ENCODE measurements at places on chromosomes 4 and X. TPM values are rescaled to one million over a fixed set of nuclear protein-coding genes. Genes with fewer than 3 reads are reported as not detected.

Gene KIAA0232
- total RNA-seq: 20.0 TPM

Gene MSX1
- 2.1 TPM for total RNA-seq

Gene DUSP21
- total RNA-seq: not detected

Gene SLC9A7
- total RNA-seq: 4.8 TPM

Gene LETM1
- total RNA-seq: 31.3 TPM

Gene PCDH7
- 30.1 TPM for total RNA-seq

Gene CEP135
- 1.6 TPM for total RNA-seq

Gene PABPC4L
- total RNA-seq: 0.50 TPM

Gene SMR3B
- total RNA-seq: not detected

Gene CXorf65
- total RNA-seq: not detected

Gene DCAF12L2
- not detected for total RNA-seq

Gene RBMXL3
- not detected for total RNA-seq

Gene STOX2
- total RNA-seq: 0.20 TPM

Gene TBX22
- 0.31 TPM for total RNA-seq

Gene EDA2R
- 13.2 TPM for total RNA-seq

Gene HSFX1
- 0.56 TPM for total RNA-seq

Gene KLHL5
- 31.6 TPM for total RNA-seq

Gene CYSLTR1
- total RNA-seq: not detected

Gene GC
- total RNA-seq: not detected

Gene ZC4H2
- total RNA-seq: 6.6 TPM

Gene NR3C2
- total RNA-seq: 0.19 TPM

Gene ARSJ
- 16.2 TPM for total RNA-seq

Gene TSPAN6
- total RNA-seq: 24.9 TPM

Gene WNK3
- total RNA-seq: 1.4 TPM

Gene HS6ST2
- 0.05 TPM for total RNA-seq

Gene PGK1
- total RNA-seq: 407 TPM

Data from cardiac ventricle fibroblast (primary cell).